ENCODE measurements at places on chromosomes 5 and 9.
A peak's percentile ranks its signal among the peaks of the same experiment; 100 is the strongest.

GRCh38 chr5:172005708-172006320 lies 624 bp downstream of the FBXW11 start:
- DNase-seq, result no peak

GRCh38 chr5:167754501-167755021 lies 536.9 kb upstream of the WWC1 start:
- no peak for DNase-seq

DNA sequence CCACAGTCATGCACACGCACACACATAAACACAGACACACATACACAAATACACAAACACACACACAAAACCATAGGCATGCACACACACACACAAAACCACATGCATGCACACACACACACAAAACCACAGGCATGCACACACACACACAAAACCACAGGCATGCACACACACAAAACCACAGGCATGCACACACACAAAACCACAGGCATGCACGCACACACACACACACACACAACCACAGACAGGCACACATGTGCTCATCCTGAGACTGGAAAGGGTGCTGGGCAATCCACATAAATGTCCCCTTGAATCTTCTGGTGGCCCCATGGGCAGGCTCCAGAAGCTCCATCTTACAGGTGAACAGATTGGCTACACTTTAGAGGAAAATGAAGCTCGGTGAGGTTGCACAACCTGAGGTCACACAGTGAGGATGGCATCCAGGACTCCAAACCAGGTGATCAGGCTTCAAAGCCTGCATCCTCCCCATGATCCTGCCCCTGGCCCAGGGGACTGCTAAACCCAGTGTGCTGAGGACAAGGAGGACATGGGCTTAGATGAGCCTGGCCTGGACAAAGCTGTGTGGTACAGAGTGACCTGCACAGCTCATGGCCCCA lies 144.8 kb downstream of the GADD45G start:
- no peak for DNase-seq

GRCh38 chr5:37323607-37324006 lies 47.3 kb downstream of the NUP155 start:
- DNase-seq, result no peak

DNA sequence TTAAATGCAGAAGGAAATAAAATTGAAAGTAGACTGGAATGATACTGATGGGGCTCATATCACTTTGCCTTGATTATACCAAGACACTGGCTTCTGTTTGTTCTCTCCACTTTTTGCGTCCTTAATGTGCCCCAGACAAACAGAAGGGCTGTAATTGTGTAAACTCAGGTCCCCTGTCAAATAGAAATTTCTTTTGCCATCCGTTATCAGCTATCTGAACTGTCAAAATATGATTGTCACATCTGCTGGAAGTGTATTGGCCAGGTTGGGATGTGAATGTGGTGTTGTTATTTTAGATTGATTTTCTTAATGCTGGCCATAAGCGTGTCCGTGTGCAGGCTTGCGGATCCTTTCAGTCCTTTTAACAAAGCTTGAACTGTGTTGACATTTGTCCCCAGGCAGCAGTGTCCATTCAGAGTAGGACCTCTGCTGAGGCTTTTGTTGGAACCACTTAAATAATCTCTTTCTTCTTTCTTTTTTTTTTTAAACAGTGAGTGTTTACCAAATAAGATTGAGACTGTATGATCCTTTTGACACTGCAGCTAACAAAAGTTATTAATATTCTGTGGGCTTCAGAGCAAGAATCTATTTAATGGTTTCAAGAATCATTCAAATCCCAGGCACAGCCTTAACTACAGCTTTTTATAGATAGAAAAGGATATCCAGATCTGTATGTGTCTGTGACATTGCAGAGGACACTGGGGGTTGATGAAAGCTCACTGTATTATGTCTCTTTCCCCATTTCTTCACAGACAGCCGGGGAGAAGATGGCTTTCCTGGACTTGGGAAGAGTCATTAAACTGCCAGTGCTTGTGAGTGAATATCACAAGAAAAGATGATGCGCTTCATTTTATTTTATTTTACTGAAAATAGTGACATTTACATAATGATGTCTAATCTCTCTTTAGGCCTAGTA lies 171.7 kb downstream of the ZNF608 start:
- DNase-seq, result no peak

DNA sequence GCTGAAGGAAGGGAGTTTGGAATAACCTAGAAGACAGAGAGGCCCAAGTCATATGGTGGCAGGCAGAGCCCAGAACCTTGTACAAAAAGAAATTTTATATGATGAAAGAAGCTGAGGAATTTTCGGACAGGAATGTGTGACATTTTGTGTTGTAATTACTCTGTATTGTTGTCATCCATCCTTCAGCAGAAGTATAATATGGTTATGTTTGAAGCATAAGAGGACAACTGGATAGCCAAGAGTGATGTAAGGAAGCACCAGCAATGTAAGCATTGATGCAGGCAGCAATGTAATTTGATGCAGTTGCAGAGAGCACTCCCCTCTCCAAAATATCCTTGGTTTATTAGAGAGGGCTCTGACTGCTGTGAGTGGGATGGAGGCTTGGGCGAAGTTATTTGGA lies 19.1 kb upstream of the SNX2 start:
- no peak for DNase-seq

GRCh38 chr5:35162848-35163709 lies 67.2 kb downstream of the PRLR start:
- no peak for DNase-seq

DNA sequence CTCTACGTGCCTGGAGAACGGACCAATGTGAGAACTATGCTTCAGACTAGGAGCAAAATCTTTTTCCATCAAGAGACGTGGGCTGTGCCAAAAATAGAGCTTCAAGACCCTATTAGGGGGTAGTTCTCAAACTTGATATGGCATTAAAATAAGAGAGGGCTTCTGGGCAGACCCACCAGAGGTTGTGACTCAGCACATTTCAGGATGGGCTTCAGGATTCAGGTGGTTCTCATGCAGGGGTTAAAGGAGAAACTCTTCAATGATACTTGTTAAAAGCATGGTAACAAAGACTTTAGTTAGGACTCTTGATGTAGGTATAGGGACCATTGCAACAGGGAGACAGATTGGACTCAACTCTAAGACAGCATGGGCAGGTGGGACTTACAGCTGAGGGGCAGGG lies 195.5 kb downstream of the RGS3 start:
- DNase-seq, result no peak

GRCh38 chr9:121204121-121204520 lies 2.5 kb upstream of the RAB14 start:
- DNase-seq, result no peak

GRCh38 chr5:143665866-143666265 lies 146.1 kb upstream of the HMHB1 start:
- DNase-seq, result no peak

GRCh38 chr5:85671223-85671970 lies 946.3 kb upstream of the COX7C start:
- no peak for DNase-seq

DNA sequence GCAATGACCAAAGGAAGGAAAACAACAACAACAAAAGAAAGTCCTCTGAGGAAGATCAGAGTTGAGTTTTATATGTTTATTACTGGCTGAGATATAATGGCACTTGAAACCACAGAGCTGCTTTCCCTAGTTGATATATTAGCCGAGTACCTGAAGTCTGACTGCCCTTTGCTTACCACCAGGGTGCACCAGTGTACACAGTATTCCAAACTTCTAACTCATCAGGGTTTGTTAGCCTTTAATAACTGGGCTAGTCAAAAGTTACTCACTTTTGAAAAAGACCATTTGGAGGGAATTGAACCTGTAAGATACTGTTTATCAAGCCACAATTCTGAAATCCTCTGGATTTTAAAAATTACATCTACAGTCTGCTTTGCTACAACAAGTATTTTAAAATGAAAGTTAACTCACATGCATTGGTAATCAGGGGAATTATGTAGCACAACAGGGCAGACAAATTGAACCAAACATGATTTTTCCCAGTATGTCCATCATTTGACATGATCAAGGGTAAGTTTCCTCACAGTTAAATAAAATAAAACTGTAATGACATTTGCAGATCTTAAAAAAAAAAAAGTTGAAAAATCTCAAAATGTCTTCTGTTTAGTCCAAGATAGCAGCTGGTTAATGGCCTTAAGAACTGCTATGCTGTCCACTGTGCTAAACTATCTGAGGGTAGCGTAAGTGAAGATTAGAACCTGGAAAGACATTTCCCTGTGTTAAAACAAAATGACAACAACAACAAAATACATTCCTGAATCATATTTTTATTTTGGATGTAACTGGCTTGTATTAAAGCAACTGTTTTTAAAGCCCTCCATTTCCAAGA lies 57.3 kb upstream of the C6 start:
- DNase-seq, result peak; percentile 44

DNA sequence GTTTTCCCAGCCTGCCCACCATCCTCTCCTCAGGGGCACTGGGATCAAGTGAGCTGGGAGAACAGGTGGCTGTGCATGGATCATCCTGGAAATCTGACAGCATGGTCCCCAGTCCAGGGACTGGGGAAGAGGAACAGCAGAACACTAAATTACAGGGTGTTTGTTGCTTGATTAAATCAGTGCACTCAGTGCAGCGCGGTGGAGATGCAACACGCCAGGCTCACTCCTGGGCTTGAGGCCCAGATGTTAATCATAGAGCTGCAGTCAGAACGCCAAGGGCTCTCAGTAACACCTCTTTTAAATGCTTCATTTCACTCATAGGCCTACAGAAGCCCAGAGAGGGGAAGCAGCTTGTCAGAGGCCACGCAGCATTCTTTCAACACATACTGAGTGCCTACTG lies 14.2 kb upstream of the LARP1 start:
- no peak for DNase-seq

Measured in NCI-H1105 treated with DMSO at 0.1 percent for 48 hours (cell line).